Activated T-helper 17 cell treated with anti-CD3 and anti-CD28 coated beads, Interleukin-2, amount 50 U/mL, for 72 hours (primary cell): ENCODE measurements at places on chromosomes 3 and 15. TPM values are rescaled to one million over a fixed set of nuclear protein-coding genes. Genes with fewer than 3 reads are reported as not detected.

DNA sequence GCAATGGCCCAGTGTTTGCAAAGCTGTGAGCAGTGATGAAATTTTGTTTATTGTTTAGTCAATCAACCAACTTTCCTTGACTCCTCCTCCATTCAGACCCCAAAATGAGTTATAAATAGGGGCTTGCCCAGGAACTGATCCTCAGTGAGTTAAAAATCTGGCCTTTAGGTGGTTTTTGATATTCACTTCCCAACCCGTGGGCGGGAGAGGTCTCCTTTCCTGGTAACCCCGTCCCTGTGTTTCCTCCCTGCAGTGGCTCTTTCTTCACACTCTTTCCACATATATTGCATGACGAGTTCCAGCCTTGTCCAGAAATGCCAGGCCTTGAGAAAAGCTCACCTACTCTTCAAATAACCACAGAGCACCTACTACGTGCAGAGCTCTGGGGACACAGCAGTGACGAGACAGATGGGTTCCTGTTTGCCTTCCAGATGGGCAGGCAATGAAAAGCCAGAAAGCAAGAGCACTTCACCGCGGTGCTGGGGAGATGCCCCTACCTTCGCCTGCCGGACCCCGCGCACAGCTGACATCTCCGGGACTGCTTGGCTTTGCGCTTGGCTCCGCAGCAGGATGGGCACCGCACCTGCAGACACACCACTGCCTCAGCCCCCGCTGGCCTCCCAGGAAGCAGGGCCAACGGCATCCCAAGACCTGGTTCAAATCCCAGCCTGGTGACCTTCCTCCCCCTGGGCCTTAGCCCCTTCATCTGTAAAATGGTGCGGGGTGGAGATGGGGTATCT is 17.2 kb downstream of the SSUH2 start:
- no peak for ATAC-seq

- no peak for ATAC-seq
Observed at GRCh38 chr3:108091498-108092250, 843 bp upstream of the CD47 start.

TRH gene
- not detected for total RNA-seq

- ATAC-seq: no peak
Observed at GRCh38 chr15:63200464-63201249, 11.3 kb downstream of the RAB8B start.

DNA sequence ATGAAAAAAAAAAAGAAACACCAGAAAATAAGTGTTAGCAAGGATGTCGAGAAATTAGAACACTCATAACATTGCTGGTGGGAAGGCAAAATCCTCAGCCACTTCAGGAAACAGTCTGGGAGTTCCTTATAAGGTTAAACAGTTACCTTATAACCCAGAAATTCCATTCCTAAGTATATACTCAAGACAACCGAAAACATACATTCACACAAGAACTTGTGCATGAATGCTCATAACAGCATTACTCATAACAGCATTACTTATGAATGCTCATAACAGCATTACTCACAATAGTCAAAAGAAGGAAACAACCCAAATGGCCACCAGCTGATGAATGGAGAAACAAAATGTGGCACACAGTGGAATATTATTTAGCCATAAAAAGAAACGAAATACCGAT is 34.8 kb upstream of the DCP1A start:
- ATAC-seq: peak; percentile 77

GRAMD1C gene
- 0.32 TPM for total RNA-seq

GRCh38 chr15:51313074-51313393 is 25.4 kb downstream of the CYP19A1 start:
- peak; percentile 21 for ATAC-seq

DNA sequence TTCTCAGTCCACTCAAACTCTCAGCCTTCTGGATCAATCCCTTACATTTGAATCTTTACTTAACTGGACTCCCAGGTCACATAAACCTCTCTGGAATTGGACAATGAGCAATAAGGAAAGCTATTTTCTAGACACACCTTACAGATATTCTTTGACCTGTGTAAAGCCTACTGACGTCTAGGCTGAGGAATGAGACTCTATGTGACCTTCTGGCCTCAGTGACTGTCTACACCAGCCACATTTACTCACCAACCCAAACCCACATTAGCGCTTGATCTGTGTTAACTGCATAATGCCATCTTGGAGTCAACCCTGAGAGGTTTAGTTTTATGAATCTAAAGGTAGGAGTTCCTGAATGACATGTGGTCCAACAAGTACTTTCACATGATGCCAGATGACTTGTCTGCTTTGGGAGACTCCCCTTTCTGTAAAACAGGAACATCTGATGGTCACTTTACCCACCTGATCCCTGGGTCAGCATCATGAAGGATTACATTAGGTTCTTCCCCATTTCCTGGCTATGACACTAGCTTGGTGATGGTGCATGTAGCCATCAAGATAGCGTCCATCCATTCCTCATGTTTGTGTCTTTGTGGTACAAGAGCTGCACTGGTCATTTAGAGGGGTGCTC is 11.4 kb upstream of the COMMD2 start:
- peak; percentile 21 for ATAC-seq

GRCh38 chr3:38843898-38844297 is 27.9 kb upstream of the SCN10A start:
- ATAC-seq: no peak

GTF2A2 gene
- 186 TPM for total RNA-seq

- ATAC-seq: peak; percentile 87
Observed at GRCh38 chr3:72437661-72438406, 410.4 kb downstream of the SHQ1 start.

DNA sequence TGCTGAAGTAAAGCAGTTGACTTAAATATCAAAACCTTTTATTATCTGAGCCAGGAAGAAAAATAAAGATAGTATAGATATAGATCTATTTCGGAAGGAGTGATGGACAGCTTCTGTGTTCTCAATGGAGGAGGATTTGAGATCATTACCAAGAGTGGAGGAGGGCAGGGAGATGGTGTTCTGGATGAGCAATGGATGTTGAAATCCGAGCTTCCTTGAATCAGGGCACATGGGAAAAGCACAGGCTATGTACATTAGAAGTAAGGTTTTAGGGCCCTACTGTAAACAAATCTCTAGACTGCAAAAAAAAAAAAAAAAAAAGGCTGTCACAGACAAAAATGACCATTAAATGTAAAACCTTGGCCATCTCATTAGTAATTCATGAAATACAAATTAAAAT is 43.2 kb downstream of the GTPBP8 start:
- ATAC-seq: no peak

- no peak for ATAC-seq
Observed at GRCh38 chr3:190741788-190742187, 120.7 kb downstream of the GMNC start.

RGMA gene
- total RNA-seq: 0.15 TPM

GRCh38 chr3:56691165-56692000 is 8.3 kb upstream of the TASOR start:
- ATAC-seq: no peak

- peak; percentile 87 for ATAC-seq
Observed at GRCh38 chr3:48708481-48708889, 8.5 kb downstream of the IP6K2 start.

DNA sequence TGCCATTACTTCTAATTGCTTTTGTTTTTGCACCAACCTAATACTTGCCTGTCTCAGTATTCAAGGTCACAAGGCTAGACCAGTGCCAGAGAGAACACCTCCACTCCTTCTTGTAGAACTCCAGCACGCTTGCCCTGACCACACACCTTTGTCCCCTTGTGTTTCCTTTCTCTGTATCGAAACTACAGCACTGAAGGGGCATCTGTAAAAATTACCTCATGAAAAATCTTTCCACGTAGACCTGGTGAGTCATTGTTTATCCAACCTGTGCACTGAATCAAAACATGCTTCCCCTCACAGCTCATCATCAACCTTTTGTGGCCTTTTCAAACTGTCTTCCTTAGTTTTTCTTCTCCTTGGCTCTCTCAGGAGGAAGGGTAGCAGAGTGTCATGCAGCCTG is 259.5 kb downstream of the THRB start:
- ATAC-seq: peak; percentile 55

GRCh38 chr3:27193056-27193455 is 176.1 kb downstream of the NEK10 start:
- ATAC-seq: no peak

FANCD2OS gene
- not detected for total RNA-seq

DNA sequence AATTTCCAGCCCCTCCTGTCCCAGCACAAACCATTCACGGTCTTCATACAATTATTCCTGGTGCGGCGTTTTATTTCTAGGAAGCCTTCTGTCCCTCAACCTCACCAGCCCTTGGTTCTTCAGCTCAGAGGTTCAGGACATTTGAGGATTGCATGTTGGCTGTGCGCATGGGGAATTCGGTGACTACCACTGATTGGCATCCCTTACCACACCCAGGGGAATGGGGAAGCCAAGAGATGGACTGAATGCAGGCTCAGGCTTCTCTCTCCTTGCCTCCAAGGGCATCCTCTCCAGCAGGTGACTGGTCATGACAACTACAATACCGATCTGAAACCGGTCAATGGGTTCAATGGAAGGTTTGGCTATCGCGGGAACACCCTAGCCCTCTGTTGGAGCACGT is 153.8 kb downstream of the MTHFS start:
- ATAC-seq: no peak

- ATAC-seq: no peak
Observed at GRCh38 chr3:72673011-72673771, 175.1 kb downstream of the SHQ1 start.

DNA sequence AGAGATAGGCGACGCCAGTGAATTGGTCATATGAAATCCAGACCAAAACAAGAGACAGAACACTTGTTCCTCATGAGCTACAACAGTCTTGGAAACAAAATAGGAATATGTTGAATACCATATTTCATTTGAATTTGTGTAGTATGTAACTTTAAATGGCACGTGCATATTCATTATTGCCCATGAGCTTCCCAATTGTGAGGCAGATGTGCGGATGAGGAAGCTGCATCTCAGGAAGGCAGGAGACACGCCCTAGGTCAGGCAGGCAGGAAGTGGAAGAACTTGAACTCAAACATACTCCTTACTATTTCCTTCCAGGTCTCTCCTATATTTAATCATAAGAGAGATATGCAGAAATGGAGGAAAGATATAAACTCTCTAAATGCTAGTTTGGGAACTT is 106.8 kb upstream of the SLC2A2 start:
- ATAC-seq: no peak

PRTG gene
- total RNA-seq: not detected

DNA sequence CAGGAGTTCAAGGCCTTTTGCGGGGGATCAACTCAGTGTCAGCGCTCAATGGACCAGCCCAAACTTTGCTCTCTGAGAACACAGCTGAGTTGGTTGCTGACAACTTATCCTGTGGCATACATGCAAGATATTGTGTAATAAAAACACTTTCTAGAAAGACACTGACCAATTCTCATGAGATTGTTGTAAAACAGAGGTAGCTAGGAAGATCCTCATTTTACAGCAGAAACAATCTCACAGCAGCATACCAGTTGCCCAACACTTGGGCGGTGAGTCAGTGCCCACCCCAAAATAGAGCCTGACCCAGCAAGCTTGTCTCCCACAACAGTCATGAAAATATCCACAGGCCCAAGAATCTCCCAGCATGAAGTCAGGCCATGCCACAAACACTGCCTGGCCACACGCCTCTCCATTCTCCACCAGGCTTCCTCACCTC is 18.2 kb downstream of the KLHL6 start:
- no peak for ATAC-seq

DNA sequence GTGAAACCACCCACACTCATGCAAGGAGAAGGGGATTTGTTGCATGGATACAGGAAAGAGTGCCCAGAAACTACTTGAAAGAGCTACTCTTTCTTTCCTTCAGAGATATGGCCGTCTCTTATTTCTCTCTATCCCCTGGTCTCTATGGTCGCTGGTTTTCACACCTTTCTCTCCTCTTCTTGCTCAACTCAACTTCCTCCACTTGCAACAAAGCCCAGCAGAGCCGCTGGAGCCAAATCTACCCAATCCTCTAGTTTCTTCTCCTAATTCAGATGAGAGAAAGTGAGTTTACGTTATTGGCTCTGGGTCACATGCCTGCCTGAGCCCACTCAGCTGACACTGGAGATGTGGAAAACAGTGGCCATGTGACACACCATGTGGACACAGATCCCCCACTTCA is 215.2 kb downstream of the OSBPL10 start:
- ATAC-seq: no peak

STRIT1 gene
- not detected for total RNA-seq

DNA sequence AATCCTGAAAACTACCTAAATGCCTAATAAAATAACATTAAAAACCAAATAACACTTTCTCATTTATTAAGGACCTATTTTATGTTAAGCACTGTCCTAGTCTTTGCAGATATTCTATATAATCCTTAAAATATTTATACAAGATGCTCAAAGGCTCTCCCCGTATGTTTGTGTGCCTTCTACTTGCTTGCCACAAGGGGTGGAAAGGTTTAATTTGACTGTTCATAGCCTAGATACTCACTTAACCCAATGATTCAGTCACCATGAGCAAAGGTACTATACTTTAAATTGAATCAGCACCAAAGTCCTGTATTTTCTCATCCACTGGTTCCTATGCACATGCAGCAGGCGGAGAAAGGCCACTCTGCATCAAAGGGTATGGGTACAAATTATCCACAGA is 32.0 kb downstream of the LSAMP start:
- ATAC-seq: no peak

DNA sequence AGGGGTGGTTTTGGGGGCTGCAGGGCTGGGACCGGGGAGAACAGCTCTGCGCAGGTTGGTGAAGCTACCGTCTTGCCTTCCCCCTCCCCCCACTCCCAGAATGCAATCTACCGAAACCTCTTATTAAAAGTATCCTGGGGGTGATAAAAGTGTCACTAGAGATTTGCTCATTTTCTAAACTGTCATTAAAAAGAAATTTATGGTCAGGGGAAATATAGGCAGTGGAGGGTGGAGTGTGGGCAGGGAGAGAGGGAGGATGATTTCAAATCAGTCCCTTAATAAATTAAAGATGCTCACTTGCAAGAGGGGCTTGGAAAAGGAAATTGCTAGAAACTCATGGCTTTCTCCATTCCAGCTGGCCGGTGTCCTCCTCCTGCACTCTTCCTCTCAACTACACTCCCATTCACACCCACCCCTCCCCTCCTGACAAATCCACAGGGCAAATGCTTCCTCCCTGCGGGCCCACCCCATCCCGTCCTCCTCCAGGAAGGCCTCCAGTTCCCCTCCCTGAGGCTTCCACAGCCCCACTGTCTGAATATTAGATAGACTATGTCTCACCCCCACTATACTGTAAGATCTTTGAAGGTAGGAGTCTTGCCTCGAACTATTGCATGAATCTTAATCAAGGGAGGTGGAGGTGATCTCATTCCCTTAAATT is 83.9 kb downstream of the TLE3 start:
- ATAC-seq: no peak

- ATAC-seq: no peak
Observed at GRCh38 chr15:32927124-32927523, 209.3 kb downstream of the GREM1 start.
